ENCODE measurements at places on chromosomes 2 and 18.

GRCh38 chr18:62999392-62999791 lies 284.1 kb downstream of the PHLPP1 start:
- DNase-seq = peak; percentile 94

- no peak for DNase-seq
Observed at GRCh38 chr2:47675196-47675825, 107.6 kb upstream of the MSH6 start.

DNA sequence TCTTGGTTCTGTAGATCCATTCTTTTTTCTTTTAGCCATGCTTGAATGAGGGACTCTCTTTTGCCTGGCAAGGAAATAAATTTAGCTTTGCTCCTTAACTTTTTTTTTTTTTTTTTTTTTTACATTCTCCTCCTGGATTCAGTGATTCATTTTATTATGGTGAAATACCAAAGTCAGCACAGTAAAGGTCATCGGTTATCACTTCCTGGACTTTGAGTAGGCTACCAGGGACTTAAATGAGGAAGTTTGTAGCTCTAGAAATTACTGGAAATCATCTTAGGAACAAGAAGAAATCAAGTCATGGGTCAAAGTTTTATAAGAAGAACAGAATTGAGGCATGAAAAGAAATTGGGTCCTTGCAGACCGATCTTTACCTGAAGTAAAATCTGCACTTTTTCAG lies 75.0 kb downstream of the SOCS6 start:
- DNase-seq = no peak

DNA sequence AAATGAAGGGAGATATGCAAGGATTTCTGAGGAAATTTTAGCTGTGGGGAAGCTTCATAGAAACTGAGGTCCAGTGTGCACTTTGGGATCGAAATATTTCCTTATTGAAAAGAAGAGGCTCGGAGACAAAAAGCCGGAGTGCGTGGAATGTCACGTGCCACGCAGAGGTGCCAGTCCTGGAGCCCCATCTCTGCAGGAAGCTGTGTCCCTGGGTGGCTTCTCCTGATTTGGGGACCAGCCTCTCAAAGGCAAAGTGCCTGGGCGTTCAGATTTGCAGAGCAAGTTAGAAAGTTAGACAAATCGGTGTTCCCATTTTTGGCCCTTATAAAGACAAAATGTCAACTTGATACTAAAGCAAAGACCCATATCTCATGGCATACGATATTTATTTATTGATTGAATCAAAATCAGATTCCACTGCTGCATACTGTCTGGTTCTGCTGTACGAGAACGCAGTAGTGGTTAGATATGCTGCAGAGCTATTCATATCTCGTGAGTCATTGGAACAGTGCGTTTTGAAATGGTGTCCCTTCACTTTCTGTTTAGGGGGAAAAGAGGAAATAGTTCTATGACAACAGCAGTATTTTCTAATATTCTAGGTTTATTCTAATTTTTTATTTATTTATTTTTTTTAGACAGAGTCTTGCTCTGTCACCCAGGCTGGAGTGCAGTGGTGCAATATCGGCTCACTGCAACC lies 9.1 kb upstream of the ATG16L1 start:
- DNase-seq = no peak

DNA sequence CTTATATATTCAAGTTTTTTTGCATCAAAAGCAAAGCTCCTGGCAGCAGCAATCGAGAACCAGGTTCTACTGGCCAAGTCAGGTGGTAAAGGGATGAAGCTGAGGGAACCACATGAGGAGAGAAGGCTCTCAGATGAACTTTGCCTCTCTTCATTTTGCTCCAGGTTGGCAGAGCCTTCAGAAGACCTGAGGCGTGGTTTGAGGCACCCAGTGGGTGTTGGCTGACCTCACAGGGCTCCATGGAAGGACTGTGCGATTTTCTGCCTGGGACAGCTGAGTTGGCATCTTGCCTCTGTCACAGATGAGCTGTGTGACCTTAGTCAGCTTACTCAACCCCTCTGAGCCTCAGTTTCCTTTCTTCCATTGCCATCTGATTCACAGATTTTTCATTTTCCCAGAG lies 89.0 kb downstream of the INSIG2 start:
- DNase-seq = peak; percentile 21

GRCh38 chr2:149768320-149768799 lies 180.8 kb upstream of the MMADHC start:
- no peak for DNase-seq

- no peak for DNase-seq
Observed at GRCh38 chr2:218895759-218896500, 15.3 kb downstream of the WNT10A start.

DNA sequence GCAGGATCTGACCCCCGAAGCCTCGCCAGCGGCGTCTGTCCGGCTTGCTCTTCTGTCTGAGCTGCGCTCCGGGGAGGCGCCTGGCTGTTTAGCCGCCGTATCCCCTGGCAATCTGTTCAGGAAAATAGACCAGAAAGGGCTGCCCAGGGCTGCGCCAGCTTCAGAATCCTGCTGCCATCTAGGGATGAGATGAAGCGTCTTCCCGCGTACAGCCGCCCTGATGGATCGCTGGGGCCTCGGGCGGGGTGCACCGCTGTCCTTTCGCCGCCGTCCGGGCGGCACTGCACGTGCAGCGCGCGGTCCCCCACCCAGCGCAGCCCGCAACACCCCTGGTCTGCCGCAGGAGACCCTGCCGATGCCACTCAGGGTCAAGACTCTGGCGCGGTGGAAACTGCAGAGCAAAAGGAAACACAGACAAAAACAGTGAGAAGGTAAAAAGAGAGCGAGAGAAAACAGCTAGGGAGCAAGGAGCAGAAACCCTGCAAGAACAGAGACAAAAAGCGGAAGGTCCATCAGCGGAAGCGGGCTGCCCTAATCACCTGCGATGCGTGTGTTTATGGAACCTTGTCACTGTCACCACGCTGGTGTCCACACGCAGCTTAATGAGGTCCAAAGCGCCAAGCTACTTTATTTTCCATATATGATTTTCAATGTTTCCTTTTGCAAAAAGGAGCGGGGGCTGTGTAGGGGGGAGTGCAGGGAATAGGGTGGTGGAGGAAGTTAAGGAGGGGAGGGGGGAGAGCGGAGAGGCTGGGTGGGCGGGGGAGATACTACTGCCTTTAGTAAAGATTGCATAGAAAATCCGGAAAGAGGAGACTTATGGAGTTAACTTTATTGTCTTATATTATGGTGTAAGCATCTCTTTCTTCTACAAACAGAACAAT lies 2113.3 kb upstream of the PIK3C3 start:
- DNase-seq = no peak

DNA sequence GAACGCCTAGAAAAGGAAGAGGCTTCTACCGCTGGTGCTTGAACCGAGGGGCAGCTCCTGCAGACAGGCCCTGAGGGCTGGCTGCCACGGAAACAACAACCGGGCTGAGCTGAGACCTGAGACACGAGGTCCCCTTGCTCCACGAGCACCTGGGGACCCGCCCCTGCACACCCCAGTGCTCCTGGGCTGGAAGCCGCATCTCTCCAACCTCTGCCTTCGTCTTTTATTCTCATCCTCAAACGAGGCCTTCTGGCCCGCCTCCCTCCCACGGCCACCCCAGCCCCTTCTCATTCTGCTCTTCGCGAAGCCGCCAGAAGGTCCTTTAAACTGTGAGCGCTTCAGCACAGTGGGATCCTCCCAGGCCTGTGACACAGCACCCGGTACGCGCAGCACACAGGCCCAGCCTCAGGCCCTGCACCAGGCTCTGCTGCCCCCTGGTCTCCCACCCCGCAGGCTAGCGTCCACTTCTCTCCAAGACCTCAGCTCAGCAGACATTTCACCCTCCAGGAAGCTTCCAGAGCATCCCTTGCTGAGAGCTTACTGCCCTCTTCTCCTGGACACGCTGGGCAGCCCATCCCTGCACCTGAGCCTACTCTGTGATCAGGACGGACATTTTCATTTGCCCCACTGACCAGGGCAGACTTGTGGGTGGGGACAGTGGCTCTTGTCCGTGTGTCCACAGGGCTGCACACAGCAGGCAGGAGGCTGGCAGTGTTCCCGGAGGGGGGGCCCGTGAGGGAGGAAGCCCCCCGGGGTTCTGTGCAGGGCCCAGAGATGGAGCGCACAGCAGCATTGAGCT lies 149.7 kb downstream of the PXDN start:
- no peak for DNase-seq

GRCh38 chr2:211144078-211144477 lies 587.7 kb downstream of the CPS1 start:
- DNase-seq = no peak

GRCh38 chr2:3505771-3506170 lies 13.6 kb downstream of the ADI1 start:
- DNase-seq = no peak

GRCh38 chr2:101106453-101107181 lies 44.6 kb downstream of the TBC1D8 start:
- no peak for DNase-seq

DNA sequence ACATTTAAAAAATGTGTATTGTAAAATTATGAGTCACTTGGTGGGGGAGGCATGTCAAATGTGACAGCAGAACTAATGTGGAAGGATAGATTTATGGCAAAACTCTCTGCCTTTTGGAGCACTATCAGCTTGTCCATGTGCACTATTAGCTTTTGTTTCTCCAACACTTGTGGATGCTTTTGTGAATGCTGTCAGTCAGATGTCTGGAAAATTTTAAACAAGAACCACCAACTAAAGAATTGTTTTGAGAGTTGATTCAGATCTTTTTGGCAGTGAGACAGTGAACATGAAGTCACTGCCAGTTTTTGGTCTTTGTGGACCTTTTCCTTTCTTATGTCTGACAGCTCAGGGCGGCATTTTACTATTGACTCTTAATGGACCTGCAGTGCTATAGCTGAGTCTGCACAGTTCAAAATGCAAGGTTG lies 72.4 kb downstream of the KIAA1328 start:
- no peak for DNase-seq

- DNase-seq = no peak
Observed at GRCh38 chr18:51066273-51066672, 36.3 kb downstream of the SMAD4 start.

DNA sequence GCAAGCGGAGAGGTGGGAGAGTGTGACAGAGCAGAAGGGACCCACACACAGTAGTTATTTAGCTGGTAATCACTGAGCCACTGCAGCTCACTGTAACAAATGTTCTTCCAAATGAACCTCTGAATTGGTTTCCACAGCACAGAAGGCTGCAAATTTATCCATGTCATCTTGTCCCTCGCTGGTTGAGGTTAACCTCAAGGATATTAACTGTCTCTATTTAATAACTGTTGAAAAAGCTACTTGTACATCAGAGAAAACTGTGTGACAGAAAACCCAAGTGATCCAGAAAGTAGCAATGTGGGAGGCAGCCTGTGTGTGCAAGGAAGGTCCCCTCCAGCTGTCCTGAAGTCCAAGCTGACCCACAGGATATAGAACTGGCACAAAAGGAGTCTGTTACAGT lies 153.6 kb downstream of the DSEL start:
- no peak for DNase-seq

DNA sequence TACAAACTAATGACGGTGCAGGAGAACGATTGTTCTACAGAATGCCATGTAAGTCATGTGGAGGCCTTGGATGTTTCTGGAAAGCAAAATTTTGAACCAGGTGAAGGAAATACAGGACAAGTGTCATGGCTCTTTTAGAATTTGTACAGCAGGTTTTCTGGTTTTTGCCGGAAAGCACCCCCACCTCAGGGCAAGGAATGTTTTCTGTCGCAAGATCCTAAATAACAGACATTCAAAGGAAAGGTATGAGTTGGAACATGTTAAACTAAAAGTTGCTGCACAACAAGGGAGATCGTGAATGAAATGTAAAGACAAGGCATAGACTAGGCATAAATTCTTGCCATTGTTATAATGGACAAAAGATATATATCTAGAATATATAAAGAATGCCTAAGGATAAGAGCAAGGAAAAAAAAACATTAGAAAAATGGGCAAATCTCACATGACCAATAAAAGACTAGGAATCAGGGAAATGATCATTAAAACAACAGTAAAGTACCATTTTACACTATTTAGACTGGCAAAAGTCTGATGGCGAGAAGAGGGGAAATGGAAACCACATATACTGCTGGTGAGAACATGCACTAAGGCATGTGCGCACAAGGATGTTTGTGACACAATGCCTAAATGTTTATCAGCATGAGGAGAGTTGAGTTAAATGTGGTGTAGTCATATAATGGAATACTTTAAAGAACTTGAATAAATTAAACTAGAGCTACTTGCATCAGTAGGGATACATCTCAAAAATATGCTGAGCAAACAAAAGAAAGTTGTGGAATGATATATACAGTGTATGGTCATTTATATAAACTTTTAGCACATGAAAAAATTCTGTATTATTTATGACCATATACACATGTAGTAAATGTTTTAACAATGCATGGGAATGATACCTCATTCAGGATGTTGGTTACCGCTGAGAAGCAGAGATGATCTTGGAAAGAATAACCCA lies 127.0 kb downstream of the EML6 start:
- no peak for DNase-seq

DNA sequence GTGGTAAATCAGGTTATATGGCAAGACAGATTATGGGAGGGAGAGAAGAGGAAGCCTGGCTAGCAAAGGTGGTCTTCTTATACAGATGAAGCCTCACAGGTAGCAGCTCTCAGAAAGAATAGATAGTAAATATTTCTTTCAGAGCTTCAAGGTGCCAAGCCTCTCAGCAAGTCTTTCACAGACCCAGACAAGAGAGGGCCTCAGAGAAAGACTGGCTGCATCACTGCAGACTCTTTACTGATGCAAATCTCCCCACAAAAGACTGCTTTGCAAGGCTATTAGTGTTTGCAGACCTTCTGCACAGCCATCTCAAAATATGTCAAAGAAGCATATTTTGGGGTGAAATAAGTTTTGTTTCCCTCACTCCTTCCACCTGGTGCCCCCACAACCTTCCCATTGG lies 372.4 kb upstream of the RND3 start:
- no peak for DNase-seq

GRCh38 chr2:72148837-72149555 lies 1.3 kb upstream of the CYP26B1 start:
- peak; percentile 92 for DNase-seq

DNA sequence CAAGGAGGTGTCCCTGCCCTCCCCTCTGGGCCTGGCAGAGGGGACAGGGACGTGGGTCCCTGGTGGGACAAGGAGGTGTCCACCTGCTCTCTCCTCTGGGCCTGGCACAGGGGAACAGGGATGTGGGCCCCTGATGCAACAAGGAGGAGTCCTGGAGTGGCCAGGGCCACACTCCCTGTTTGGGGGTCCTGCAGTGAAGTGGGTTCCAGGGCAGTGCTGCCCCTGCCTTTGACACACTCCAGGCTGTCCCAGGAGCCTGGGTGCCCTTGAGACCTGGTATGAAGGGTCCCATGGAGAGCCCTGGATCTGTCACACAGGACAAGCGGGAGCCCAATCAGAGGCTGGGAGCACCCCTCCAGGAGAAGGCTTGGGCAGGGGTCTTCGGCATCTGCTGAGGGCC lies 75.8 kb upstream of the GPC1 start:
- no peak for DNase-seq

Data from esophagus muscularis mucosa (tissue), 4 donors.